ENCODE measurements at places on chromosomes 12 and 14. TPM values are rescaled to one million over a fixed set of nuclear protein-coding genes. Genes with fewer than 3 reads are reported as not detected.

GRCh38 chr12:82774666-82775065, 88.0 kb downstream of the TMTC2 start:
- H3K4me1 ChIP-seq = no peaks in the 10 kb centered on the region
- H3K27ac ChIP-seq = no peak overlapping the region
- H3K27me3 ChIP-seq = no peaks in the 10 kb centered on the region

DNA sequence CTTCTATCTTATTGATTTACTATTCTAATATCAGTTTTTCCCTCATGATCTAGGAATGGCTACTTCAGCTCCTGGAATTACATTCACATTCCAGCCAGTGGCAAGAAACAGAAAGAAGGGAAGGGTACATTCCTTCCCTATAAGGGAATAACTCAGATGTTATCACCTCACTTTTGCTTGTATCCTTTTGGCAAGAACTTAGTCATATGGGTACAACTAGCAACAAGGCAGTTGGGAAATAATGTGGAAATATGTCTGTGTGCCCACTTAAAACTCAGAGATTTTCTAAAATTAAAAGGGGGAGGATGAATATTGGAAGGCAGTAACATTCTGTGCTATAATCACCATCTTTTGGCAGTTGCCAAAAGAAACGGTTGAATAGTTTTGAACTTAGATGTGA, 85.6 kb downstream of the MSRB3 start:
- H3K27me3 ChIP-seq = no peaks in the 10 kb centered on the region
- H3K36me3 ChIP-seq = no peaks in the 10 kb centered on the region
- H3K4me3 ChIP-seq = no peak overlapping the region
- H3K27ac ChIP-seq = no peak overlapping the region
- no peaks in the 10 kb centered on the region for H3K4me1 ChIP-seq

DNA sequence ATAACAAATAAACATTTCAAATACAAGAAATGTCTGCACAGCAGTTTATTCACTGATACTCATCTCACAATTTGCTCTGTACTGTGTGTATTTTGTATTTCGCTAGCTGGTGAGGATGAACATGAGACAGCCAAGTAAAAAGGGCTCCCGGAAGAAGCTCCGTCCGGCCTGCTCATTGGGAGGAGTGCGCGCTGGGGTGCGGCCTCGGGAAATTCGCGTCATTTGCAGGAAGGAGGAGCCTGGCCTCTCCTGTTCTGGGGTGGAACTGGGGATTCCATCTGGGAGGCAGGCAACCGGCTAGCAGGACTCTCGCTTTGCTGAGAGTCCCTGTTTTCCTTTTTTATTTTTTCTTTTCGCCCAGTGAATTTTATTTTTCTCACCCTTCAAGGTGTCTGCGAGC, 368.4 kb upstream of the TMEM132C start:
- H3K27ac ChIP-seq = no peak overlapping the region
- no peaks in the 10 kb centered on the region for H3K36me3 ChIP-seq

DNA sequence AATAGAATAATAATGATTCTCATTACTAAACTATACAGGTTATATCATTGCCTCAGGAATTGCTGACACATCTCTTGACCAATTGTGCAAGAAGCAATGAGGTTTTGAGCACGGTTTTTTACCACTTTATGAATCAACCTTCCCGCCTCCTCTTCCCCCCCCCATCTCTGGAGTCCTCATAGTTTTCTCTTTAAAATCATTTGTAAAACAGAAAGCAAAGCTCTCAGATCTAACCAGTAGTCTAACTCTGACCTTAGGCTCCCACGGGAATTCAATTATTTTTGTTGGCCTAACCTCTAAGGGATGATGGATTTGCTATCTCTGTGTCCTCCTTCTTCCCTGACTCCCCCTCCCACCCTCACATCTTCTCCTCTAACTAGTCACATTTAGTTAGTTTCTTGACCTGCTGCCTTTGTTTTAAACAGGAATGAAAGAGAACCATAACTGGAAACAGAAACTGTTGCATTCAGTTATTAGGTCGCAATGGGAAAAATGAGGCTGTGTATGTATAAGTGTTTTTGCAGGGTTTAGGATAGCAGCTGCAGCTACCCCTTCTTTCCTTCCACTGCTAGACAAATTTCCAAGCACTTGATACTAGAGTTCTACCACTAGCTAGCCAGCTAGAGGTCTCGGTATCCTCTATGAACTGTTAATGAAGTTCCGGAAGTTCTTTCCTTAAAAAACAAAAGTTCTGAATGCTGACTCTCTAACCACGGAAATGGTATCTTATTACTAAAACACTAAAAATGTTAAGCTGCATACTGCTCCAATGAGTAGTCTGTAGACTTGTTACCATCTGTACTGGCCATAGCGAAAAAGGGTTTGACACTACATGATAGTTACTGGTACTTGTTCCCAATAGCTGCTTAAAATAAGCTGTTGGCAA, 65.4 kb downstream of the TAOK3 start:
- H3K4me1 ChIP-seq = peaks cover 3% of the 10 kb centered on the region
- no peaks in the 10 kb centered on the region for H3K36me3 ChIP-seq
- DNase-seq = no peak

DNA sequence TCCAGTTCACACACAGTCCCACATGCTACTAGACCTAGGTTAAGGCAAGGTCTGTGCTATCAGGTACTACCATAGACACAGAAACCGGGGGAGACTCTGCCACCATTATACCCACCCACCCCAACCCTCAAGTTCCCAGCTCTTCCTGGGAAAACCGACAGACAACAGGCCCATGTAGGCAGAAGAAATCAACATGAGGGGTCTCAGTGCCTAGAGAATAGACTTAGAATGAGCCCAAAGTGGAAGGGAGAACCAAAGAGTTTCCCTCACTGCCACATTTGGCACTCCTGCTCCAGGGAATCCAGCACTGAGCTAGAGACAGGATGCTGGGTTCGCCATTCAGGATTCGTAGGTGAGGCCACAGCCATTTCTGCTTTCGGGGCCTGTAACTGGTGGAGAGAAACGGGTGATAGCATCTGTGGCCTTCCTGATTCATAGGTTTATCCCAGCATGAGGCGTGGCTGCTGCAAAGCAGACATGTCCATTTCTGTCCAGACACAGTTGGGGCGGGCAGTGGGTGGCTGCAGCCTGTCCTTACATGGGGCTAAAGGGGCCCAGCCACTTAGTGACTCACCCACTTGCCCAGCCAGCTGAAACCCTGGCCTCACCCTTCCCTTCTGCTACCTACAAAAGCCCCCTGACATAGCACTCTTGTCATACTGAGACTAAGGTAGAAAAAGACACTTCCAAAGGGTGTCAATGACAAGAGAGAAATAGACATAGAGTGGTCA, 69.4 kb downstream of the IRF2BPL start:
- H3K27ac ChIP-seq = no peak overlapping the region
- H3K36me3 ChIP-seq = no peaks in the 10 kb centered on the region
- H3K4me1 ChIP-seq = peaks cover 48% of the 10 kb centered on the region
- H3K4me3 ChIP-seq = no peak overlapping the region
- no peaks in the 10 kb centered on the region for H3K27me3 ChIP-seq
- DNase-seq = no peak

DNA sequence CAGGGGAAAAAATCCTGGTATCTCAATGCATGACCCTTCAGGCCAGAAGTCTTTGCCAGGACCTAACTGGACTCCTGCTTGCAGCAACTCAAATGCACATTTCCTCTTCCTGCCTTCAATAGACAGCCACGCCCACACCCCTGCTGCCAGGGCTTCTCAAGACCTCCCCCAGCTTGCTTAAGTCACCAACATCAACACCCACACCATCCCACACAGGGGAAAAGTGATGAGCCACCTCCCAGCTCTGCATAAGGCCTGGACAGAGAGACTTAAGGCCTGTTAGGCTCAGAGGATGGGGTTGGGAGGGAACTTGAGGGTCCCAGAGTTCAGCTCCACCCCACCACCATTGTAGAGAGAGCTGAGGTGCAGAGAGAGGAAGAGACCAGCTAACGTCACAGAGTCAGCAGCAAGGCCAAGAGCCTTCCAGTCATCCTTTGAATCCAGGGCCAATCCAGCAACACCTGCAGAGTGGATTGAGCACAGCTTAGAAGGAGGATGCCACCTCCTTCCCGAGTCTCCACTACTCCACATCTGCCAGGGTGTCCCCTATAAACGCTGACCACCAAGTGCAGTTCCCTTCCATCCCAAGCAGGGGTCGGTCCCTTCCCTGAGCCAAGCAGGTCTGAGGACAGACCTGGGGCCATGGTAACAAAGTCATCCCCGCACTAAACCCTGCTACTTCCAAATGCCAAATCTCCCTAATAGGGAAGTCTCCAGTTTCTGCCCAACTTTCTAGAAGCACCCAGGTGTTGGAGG, 50.0 kb downstream of the KDM2B start:
- no peaks in the 10 kb centered on the region for H3K36me3 ChIP-seq
- no peak overlapping the region for H3K27ac ChIP-seq
- H3K4me1 ChIP-seq = peaks cover 17% of the 10 kb centered on the region
- no peak overlapping the region for H3K4me3 ChIP-seq
- peak; percentile 65 for DNase-seq

GRCh38 chr14:100443603-100444002, 120.5 kb downstream of the SLC25A47 start:
- H3K27me3 ChIP-seq = no peaks in the 10 kb centered on the region
- H3K4me1 ChIP-seq = peaks cover 14% of the 10 kb centered on the region
- H3K27ac ChIP-seq = no peak overlapping the region
- DNase-seq = no peak
- no peaks in the 10 kb centered on the region for H3K36me3 ChIP-seq

KCNK10 gene
- 4.2 TPM for total RNA-seq

IL26 gene
- not detected for total RNA-seq

ADCY4 gene
- 23.1 TPM for total RNA-seq

ACRBP gene
- 241 TPM for total RNA-seq

Measured in testis (tissue), 5 donors.